Spinal cord (tissue), 10 donors: ENCODE measurements at places on chromosomes 16 and 17. TPM values are rescaled to one million over a fixed set of nuclear protein-coding genes. Genes with fewer than 3 reads are reported as not detected.

The ABCA10 gene
- 21.4 TPM for total RNA-seq

The ARSG gene
- 18.8 TPM for total RNA-seq

The OTOP3 gene
- total RNA-seq, result not detected

The TEX2 gene
- total RNA-seq, result 40.1 TPM

The CMTM2 gene
- total RNA-seq, result 1.7 TPM

The COX6A2 gene
- not detected for total RNA-seq
